Stimulated activated CD4-positive, alpha-beta T cell treated with anti-CD3 and anti-CD28 coated beads, TNF-alpha, amount 100 ng/mL, for 48 hours (primary cell): ENCODE measurements at places on chromosomes 5 and 9.

GRCh38 chr5:94618029-94618492 lies 343 bp downstream of the KIAA0825 start:
- no peak for DNase-seq

- no peak for DNase-seq
Measured at GRCh38 chr5:16772556-16772955, 155.8 kb upstream of the RETREG1 start.

- DNase-seq = no peak
Measured at GRCh38 chr5:129905473-129906176, 1.4 kb downstream of the CHSY3 start.

GRCh38 chr9:131349522-131349880 lies 44.4 kb upstream of the PRRC2B start:
- no peak for DNase-seq

DNA sequence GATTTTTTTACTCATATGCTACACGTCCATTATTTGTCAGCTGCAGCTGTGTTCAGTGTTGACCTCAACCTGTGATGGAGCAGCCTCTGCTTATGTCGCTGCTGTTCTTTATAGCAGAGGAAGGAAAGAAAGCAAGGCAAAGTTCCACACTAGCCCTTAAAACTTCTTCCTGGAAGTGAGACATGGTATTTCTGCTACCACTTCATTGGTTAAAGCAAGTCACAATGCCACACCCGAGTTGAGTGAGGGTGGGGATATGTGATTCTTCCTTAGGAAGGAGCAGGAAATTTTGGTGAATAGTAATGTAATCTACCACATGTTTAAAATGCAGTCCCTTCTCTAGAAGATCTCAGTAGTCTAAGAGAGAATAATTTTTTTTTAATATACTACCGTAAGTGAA lies 224.8 kb upstream of the DMRT1 start:
- no peak for DNase-seq

DNA sequence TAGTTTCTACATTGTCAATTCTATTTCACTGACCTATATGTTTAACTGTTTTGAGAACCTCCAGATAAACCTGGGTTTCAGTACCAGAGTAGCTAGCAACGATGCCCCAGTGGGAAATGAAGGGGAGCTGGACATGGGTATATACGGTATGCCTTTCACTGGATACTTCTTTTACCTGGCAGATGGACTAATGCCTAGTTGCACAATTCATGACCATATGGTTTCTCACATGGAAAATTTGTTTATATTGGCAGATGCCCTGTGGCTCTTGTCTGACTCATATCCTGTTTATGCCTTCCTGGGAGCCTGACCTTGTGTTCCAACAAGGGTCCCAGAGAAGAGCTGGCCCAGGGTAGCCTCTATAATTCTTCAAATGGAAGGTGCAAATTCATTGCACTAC lies 144.1 kb downstream of the MAT2B start:
- DNase-seq = no peak

DNA sequence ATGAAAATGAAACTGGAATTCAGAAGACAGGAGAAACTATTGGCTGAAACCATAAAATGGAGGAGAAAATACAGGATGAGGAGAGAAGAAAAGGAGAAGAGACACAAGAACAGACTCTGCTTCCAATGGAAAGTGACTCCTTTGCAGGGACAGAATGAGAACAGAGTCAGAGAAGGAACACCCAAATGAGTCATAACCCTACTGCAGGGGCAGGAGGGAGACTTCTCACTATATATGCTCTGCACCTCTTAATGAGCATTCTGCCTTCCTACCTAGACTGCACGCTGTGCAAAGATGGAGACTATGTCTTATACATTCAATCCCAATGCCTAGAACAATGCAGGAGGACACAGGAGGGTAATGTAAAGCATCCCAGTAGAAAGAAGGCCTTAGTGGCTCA lies 2.1 kb downstream of the SAXO1 start:
- no peak for DNase-seq

- DNase-seq = no peak
Measured at GRCh38 chr9:81256368-81256767, 433.0 kb downstream of the TLE1 start.

DNA sequence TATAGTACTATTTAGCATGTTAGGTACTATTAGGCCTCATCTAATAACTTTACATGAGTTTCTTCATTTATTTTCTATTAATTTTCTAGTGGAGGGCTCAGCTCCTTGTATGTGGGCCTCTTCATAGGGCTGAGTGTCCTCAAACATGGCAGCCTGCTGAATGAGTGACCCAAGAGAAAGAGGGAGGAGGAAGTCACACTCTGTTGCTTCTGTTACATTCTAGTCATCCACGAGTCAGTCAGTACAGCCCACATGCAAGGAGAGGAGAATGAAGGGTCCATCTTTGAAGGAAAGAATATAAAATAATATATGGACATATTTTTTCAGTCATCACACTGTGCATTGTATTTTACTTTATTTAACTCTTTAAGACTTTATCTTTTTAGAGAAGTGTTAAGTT lies 66.6 kb upstream of the NR3C1 start:
- DNase-seq = no peak

DNA sequence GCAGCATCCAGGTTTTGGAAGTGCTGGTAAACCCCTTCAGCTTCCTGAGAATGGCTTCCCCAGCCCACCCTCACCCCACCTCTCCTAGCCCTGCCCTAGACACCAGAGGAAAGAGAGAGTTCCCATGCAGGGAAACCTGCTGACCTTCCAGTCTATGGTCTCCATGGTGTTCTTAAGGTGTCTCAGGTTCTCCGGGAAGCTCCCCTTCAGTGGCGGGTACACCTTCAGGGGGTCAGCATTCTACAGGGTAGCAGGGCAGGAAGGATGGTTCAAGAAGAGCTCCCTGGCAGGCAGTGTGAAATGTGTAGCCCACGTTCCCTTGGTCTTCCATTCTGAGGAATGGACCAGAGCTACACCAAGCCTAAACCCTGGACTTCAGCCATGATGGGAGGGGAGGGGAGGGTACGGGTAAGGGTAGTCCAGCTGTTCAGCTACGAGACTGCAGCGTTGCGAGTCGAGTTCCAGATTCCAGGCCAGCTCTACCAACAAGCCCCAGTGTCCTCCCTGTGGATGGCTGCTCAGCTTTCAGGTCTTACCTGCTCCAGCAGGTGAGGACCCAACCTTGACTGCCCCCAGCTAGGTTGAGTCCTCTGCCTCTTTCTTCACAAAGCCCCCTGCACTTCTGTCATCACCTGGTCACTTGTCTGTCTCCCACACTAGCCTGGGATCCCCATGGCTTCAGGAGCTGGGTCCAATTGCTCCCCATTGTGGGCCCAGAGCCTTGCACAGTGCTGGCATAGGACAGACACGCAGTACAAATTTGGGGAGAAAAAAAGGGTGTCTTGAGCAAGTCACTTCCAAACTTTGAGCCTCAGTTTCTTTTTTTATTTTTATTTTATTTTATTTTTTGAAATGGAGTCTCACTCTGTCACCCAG lies 7.5 kb downstream of the CD74 start:
- no peak for DNase-seq

DNA sequence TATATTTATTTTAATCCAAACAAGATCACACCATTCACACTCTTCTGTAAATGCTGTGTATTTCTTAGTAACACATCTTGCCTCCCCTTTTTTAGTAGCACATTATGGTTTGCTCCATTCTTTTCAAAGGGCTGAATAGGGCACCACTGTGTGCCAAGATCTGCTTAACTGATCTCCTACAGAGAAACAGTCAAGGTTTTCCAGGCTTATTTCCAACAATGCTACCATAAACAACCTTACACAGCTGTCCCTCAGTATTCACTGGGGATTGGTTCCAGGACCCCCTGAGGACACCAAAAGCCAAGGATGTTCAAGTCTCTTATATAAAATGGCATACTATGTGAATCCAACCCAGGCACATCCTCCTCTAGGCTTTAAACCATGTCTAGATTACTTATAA lies 16.5 kb downstream of the GOLM1 start:
- DNase-seq = no peak

DNA sequence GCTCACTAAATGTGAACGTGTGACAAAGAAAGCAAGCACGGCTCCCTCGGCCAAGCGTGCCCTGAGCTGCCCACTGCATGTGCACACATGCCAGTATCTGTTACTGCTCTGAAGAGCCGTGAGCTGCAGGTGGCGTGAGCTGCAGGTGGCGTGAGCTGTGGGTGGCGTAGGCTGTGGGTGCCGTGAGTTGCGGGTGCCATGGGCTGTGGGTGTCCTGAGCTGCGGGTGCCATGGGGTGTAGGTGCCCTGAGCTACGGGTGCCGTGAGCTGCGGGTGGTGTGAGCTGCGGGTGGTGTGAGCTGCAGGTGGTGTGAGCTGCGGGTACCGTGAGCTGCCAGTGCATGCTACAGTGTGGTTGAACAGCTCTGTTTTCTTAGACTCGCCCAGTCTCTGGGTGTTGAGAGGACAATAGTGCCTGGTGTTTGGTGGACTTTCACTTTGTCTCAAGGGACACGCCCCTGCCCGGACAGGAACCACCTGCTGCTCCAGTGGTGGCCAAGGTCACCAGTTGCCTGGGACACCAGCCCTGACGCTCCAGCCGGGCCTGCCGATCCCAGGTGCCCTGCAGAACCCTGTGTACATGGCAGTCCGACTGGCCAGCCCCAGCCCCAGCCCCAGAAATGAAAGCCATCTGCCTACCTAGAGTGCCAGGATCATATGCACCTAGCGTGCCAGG lies 6.7 kb downstream of the CCDC187 start:
- no peak for DNase-seq

DNA sequence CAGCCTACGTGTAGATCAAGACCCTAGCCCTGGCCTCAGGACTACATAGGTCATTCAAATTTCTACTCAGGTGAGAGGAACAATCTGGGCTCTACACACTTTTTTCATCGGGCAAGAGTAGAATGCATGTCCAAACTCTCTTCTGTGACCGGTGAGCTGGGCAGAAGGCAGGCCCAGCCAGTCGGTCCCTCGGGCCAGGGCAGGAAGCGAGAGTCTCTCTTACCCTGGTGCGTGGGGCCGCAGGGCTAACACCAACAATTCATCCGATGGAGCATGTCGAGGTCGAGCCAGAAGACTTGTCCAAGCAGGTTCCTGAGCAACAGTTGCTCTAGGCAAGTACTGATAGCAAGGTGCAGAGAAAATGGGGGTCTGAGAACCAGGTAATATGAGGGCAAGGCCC lies 88.5 kb downstream of the KLHL3 start:
- no peak for DNase-seq

DNA sequence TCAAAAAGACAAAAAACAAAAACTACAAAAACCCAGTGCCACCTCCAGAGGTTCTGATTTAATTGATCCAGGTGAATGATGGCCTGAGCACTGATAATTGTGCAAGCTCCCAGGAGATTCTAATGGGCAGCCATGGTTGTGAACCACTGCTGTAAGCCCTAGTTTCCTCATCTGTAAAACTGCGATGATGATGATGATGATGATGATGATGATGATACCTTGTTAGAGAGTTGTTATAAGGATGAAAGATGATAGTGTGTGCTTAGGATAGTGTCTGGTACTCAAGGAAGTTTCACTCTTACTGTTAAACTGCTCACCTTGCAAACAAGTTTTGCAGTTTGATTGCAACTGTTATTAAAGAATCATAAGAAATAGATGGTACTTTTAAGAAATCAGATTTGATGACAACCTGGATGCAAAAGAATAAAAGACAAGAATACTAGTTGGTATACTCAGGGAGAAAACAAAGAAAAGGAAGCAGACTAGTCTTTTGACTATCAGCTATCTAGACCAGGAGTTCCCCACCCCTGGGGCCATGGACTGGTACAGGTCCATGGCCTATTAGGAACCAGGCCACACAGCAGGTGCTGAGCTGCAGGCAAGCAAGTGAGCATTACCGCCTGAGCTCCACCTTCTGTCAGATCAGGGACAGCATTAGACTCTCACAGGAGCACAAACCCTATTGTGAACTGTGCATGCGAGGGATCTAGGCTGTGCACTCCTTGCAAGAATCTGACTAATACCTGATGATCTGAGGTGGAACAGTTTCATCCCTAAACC lies 98.0 kb downstream of the OR2K2 start:
- DNase-seq = no peak

DNA sequence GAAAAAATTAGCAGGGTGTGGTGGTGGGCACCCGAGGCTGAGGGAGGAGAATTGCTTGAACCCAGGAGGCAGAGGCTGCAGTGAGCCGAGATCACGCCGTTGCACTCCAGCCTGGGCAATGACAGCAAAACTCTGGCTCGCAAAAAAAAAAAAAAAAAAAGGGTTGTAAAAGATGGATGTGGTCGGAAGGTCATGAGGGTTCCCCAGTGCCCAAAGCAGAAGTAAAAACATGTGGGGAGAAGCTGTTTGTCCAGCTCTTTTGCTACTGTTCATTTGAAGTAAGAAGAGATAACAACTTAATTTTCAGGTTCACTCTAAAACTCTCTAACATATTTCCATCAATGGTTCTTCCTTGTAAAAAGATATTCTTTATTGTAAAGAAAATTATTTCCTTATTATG lies 57.1 kb upstream of the GOLPH3 start:
- no peak for DNase-seq

- no peak for DNase-seq
Measured at GRCh38 chr5:33167541-33167940, 273.2 kb upstream of the TARS1 start.

DNA sequence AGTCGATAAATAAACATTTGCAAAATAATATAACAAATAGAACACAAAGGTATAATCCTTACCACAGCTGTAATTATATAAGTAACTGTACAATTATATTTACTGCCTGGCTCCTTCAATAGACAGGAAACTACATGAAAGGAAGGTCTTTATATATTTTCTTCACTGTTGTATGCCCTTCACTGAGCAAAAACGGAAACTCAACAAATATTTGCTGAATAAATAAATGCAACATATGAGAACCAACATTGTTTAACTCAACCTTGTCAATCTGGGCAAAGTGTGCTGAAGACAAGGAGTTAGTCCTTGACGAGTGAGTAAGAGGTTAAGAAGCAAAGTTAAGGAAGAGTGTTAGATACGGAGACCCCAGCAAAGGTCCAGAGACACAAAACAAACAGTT lies 22.6 kb downstream of the PSMD5 start:
- no peak for DNase-seq

- DNase-seq = no peak
Measured at GRCh38 chr9:127011772-127012171, 97.2 kb downstream of the RALGPS1 start.

DNA sequence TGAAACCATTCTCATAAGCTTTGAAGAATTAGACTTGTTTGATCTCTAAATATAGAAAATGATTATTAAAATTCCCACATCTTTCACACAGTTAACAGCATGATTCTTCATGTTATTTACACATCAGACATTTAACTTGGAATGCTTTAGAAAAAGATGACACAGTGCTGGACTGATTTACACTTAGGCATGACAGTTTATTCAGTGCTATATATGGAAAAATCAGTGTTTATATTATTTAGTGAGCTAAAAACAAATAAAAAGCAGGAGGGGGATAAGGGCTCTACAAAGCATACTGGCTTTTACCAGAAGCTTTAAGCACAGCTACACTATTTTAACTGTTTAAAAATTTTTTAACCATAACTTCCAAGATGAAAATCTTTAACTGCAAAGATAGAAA lies 30.0 kb downstream of the CDC37L1 start:
- no peak for DNase-seq

- no peak for DNase-seq
Measured at GRCh38 chr9:89601306-89601705, 3.5 kb upstream of the GADD45G start.
